ENCODE measurements at places on chromosomes 6 and 20.

DNA sequence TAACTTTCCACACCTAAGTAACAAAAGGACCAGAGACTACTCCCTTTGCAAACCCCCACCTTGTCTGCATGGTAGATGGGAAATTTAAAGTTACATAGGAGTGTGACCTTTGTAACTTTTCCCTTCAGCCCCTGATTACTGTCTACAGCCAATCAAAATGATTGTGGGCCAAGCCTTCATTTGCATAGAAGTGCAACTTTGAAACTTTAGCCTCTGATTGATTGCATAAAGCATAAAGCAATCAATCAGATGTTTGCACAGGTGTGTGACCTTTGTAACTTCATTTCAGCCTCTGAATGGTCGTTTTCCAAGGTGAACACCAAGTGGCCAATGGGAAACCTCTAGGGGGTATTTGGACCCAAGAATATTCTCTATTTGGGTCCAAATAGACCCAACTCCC lies 46.1 kb downstream of the PRKN start:
- DNase-seq = no peak

- DNase-seq = no peak
Measured at GRCh38 chr6:158514176-158514575, 45.7 kb upstream of the TMEM181 start.

GRCh38 chr6:56399250-56399671 lies 151.9 kb upstream of the COL21A1 start:
- DNase-seq = no peak

GRCh38 chr20:3980260-3981131 lies 34.9 kb downstream of the RNF24 start:
- DNase-seq = peak; percentile 94

GRCh38 chr6:138977646-138978167 lies 10.3 kb downstream of the REPS1 start:
- no peak for DNase-seq

DNA sequence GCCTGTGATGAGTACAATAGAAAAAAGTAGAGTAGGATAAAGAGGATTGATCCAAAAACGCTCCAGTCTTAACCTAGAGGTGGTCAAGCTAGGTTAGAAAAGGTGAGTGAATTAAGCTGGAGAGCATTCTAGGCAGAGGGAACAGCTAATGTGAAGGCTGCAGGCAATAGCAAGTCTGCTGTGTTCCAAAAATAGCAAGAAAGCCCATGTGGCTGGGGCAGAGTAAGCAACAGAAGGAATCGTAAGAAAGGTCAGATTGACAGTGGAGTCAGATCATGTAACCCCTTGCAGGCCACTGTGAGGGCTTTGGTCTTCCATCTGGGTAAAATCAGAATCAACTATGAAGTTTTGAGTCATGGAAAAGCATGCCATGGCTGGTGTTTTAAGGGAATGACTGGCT lies 155.0 kb downstream of the OPN5 start:
- DNase-seq = no peak

DNA sequence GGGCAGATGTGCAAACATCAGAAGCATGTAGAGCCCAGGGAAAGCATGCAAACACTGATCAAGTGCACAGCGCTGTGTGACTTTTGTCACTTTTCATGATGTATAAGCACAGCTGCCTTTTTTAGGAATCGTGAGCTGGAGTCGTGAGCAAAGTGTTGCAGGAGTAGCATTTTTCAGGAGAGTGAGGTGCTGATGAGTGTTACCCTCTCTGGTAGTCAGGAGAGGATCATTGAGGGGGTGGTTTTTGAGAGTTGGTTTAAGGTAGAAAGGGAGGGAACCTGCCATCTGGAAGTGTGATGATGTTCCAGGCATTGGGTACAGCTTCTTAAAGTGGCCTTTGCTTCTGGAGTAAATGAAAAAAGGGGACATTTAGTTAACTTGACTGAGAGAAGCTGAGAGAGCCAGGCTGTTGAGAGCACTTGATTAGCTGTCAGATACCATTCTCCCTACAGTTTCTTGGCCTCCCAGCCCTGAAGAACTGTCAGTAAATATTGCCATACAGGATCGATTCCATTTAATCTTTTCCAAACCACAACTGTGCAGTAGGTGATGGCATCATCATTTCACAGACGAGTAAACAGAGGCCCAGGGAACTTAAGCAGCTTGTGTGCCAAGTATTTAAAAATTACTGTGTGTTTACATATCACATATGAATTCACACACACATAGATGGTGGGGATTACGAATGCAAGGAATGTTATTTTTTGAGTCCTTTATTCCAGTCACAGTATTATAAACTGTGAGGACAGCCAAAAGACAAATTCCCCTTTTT lies 28.9 kb downstream of the TPD52L1 start:
- no peak for DNase-seq

DNA sequence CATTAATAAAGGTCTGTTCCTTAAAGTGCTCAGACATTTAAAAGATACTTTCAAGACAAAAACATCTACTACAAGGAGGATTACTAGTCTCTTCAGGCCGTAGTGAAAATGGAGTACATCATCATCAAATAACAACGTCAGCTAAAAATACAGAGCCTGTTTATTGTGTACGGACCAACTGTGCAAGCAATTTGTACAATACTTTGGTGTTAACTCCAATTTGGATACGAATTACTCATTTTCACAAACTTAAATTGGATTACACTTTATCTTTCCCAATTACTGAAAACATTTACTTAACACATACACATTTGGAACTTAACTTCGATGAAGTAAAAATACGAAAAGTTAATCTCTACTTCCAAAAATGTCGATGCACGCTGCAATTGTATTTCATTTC lies 802 bp downstream of the CYP39A1 start:
- DNase-seq = no peak

DNA sequence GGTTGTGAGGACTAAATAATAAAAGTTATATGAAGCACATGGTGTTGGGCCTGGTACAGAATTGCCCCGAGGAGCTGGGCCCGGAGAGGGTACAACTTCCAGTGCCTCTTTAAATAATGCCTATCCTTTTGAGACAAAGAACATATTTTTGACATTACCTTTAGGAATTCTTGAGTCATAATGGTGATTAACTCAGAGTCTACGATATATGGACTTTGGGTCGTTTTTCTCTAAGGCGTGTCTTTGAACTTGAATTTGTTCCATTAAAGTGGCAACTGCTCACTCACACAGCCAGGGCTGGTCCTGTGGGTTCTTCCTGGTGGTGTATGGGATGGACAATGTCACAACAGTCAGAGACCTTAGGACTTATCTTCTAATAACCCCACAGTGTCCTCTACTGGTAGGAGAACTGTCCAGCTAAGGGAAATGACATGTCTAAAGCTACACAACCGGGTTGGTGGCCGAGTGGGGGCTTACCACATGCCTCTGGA lies 106.5 kb downstream of the CDC5L start:
- peak; percentile 13 for DNase-seq

GRCh38 chr6:9795880-9796279 lies 619.0 kb downstream of the TFAP2A start:
- no peak for DNase-seq

DNA sequence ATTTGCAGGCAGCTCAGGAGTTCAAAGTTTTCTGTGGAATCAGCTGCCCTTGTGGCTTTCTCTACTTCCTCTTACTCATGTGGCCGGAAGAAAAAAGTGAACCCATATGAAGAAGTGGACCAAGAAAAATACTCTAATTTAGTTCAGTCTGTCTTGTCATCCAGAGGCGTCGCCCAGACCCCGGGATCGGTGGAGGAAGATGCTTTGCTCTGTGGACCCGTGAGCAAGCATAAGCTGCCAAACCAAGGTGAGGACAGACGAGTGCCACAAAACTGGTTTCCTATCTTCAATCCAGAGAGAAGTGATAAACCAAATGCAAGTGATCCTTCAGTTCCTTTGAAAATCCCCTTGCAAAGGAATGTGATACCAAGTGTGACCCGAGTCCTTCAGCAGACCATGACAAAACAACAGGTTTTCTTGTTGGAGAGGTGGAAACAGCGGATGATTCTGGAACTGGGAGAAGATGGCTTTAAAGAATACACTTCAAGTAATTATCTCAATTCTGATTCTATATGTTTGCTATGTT lies 1.1 kb downstream of the MGME1 start:
- DNase-seq = peak; percentile 81
